ENCODE measurements at places on chromosomes 3 and 15.
A peak's percentile ranks its signal among the peaks of the same experiment; 100 is the strongest.

DNA sequence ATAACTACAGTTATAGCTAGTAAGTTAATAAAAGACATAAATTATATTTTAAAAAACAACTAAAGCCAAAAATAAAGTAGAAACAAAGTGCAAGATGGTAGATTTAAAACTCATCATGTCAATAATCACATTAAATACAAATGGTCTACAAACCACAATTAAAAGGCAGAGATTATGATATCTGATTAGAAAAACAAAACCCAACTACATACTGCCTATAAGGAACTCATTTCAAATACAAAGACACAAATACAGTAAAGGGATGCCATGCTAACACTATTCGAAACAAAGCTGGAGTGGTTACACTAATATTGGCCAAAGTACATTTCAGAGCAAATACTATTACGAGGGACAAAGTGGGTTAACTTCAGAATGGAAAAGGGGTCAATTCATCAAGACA, 426.5 kb downstream of the SHQ1 start:
- no peak for DNase-seq

DNA sequence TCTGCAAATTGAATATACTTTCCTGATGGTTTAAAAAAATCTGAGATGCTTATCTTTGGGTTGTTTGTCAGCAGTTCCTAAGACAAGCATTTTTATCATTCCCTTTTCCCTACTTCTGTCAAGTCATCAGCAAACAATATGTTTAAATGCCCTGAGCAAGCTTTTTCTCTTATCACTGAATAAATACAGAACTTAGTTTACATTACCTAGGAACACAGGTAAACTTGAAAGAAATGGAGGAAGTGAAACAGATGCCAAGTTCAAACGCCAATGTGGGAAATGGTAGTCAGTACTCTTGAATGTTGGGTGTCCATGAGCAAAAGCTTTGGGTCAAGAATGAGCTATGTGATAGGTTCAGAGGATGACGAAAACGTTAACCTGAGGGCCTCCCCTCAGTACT, 17.2 kb upstream of the TCAIM start:
- no peak for DNase-seq

GRCh38 chr3:107699682-107700081, 176.9 kb downstream of the BBX start:
- DNase-seq, result no peak

DNA sequence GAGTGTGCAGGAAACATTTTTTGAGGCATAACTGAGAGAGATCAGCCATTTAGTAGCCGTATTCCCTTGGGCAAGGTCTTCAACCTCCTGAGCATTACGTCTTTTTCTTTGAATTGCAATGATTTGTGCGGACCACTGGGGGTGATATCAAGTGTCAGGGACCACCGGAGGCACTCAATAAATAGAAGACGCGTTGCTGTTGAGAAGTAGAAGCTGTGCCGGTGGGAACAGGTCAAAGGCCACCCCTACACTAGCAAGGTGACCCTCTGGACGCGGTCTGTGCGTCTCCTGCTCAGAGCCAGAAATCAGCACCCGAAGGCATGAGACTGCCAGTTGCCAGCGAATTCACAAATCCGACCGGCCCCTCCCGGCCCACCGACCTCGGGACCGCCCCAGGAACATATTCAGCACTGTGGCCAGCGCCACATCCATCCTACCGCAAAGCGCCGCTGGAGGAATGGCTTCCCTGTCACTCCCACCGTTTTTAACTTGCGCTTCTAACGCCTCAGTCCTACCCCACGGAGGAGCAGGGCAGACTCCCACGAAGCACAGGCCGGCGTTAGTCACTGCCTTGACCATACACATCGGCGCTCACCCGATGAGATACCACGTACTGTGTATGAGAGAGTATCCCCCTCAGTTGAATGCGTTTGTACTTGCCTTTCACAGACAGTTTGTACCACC, 1.4 kb upstream of the GHSR start:
- DNase-seq, result peak; percentile 40

- no peak for DNase-seq
Measured at GRCh38 chr3:160564258-160564911, 986 bp downstream of the KPNA4 start.

DNA sequence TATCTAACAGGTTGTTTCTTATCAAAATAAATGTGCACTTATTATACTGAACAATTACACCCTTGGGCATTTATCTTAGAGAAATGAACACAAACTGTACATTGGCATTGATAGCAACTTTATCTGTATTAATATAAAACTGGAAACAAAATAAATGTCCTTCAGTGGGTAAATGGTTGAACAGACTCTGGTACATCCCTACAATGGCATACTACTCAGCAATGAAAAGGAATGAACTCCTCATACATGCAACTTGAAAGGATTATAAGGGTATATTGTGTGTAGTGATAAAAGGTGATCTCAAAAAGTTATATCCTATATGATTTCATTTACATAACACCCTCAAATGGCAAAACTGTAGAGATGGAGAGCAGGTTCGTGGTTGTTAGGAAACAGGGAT, 23.7 kb upstream of the DLG1 start:
- no peak for DNase-seq

- DNase-seq, result no peak
Measured at GRCh38 chr15:99997112-99997651, 263.9 kb upstream of the LYSMD4 start.

DNA sequence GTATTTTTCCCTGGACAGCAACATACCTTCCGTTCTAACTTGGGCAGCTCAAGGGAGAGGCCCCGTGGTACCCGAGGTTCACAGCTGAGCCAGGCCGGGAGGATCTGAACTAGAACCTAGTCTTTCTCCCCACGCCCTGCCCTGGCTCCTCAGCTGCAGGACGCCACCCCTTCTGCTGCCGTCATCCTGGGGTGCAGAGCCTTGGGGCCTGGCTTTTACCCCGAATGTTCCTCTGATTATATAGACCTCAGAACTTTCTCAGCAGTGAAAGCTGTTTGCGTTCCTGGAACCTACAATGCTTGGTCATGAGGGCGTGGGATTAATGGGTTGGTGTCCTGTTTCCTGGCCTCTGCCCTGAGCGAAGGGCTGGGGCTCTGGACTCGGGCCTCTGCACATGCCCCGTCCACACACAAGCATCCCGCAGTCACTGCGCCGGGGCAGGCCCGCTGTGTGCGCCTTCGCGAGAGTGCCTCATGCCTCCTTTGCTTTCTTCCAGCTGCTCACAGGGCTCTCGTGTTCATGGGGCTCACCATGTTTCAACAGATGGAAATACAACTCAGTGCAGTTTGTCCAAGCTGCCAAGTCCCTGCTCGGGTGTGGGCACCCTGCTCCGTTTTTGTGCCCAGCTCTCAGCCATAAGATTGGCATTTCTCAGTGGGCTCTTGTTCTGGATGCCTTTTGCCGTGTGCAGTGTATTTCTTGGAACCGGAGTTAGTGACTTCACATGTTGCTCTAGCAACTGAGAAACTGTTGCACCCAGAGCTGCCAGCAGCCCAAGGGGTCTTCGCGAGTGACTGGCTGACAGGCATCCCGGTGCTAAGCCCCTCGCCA, 20.4 kb downstream of the SYNM start:
- no peak for DNase-seq

GRCh38 chr15:68387381-68388143, 44.4 kb downstream of the ITGA11 start:
- DNase-seq, result no peak

DNA sequence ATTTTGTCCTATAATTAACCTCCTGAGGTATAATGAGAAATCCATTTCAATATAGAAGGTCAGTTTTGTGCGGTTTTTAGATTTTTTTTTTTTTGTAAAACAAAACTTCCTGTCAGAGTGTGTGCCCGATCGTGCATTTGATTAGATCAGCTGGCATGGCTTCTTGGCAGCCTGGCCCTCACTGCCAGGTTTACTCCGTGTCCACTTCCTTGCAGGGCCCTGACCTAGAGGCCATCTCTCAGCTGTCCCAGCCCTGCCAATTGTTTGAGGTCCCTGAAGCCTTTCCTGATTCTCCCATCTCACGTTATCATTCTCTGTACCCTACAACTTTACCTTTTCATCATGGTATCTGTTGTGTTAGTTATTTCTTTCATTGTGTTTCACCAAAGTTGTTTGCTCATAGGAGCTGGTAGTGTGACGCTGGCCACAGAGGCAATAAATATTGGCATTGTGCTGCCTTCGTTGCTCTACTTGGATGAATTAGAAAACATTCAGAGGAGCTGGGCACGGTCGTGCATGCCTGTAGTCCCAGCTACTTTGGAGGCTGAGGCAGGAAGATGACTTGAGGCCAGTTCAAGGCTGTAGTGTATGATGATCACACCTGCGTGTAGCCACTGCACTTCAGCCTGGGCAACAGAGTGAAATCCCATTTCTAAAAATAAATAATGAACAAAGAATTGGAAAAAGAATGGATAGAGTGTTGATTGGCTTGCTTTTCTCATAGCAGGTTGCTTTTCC, 202.0 kb downstream of the GHSR start:
- no peak for DNase-seq

DNA sequence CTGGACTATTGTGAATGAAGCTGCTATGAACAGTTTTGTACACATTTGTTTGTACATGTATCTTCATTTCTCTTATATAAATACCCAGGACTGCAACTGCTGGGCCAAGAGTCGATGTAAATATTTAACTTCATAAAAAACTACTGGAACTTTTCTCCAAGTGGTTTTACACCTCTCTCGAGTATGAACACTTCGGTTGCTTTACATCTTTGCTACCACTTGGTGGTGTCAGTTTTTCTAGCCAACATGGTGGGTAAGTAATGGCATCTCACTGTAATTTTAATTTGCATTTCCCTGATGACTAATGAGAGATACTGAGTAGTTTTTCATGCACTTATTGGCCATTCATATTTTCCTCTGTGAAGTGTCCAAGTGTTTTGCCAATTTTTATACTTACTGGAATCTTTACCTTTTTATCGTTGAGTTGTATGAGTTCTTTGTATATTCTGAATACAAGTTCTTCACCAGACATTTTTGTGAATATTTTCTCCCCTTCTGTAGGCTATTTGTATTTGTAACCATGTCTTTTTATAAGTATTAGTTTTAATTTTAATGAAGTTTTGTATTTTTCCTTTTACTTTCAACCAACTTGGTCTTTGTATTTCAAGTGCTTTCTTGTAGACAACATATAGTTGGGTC, 44.4 kb downstream of the PCOLCE2 start:
- no peak for DNase-seq

DNA sequence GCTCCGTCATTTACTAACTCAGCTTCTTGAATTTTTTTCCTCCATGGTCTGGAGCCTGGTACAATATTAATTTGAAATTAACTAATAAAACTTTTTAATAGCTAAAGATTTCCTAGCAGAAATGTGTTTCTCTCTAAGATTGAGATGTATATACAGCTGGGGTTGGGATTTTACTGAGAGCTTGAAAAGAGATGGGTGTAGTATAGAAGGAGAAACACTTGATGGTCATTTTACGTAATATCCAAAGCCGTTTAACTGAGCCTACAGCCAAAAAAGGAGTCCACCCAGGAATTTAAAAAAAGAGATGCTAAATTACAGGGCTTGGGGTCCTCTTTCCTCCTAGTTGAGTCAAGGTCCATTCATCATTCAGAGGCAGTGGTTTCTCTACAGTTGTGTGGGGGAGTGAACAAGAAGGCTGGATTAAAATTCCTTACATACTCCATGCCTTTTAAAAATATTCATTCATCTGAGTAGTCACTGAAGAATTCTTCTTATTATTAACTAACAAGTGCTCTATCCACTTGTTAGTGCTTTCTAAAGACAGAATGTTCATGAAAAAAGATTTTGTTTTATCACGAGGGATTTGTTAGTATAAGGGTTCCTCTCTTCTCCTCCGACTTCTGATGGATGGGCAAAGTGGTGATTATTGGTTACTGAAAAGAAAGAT, 255.3 kb upstream of the IL12A start:
- DNase-seq, result no peak

- DNase-seq, result no peak
Measured at GRCh38 chr3:99836681-99837080, 19.0 kb downstream of the CMSS1 start.

DNA sequence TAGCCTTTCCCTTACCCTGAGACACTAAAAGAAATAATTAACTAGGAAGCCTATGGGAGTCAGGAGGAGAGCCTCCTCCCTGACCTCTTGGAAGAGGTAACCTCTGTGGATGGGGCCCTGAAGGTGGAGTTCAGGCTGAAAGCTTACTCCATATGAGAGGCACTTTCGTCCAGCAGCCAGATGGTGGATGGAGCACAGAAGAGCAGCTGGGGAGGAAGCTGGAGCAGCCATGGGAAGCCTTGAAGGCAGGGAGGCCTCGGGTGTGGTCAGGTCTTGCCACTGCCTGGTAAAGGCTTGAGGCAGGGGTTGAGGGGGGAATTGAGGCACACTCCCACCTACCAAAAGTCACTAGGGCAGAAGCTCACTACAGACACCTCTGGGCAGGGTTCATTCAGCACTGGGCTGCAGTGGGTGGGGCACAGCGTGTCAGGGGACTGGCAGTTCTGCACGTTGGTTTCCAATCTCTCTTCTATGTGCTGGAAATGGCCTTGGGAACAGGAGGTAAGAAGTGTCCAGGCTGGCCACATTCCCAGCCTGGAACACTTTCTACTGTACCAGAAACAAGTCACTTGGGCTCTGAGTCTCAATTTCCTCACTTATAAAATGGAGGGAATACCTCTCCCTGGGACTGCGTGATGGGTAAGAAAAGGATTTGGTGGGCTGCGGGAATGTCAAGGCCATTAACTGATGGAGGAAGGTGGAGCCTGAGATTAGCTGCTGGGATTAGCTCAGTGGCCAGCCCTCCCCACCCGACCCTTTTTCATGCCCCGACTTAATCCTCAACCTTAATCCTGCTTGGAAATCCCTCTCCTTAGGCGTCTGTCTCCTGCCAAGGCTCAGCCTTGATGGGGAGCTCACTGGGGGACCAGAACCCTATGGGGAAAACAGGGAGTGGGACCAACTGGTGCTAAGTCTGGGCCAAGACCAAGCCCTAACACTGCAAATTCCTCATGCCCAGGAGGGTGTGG, 5.4 kb downstream of the PCBP4 start:
- no peak for DNase-seq

- DNase-seq, result no peak
Measured at GRCh38 chr15:78179906-78180305, 30.7 kb downstream of the IDH3A start.

GRCh38 chr15:40053831-40054604, 15.0 kb upstream of the SRP14 start:
- DNase-seq, result no peak

- no peak for DNase-seq
Measured at GRCh38 chr3:99708207-99708745, 69.9 kb downstream of the COL8A1 start.

- DNase-seq, result peak; percentile 35
Measured at GRCh38 chr3:17258823-17259436, 374.2 kb downstream of the PLCL2 start.

- no peak for DNase-seq
Measured at GRCh38 chr15:57604507-57604906, 12.8 kb downstream of the MYZAP start.

GRCh38 chr15:82831894-82832600, 22.6 kb downstream of the WHAMM start:
- DNase-seq, result no peak

DNA sequence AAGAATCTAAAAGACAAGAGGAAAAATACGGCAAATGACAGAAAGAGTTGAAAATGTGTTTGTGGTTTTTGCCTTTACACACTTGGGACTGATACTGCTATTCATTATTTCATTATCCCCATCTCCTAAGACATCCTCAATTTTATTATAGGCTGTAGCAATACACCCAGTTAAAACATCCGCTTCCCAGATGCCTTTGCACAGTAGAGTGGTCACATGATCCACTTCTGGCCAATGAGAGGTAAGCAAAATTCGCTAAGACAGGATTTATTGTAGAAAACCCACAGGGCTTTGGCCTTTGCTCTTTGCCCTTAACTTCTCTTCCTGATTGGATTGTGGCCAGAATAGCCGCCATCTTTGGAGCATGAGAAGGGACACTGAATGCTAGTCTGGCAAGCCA, 53.2 kb upstream of the BOC start:
- DNase-seq, result no peak

GRCh38 chr3:29408676-29409075, 127.8 kb downstream of the RBMS3 start:
- no peak for DNase-seq

Measured in NT2/D1 (cell line).